ENCODE measurements at places on chromosomes 12 and 14.
A peak's percentile ranks its signal among the peaks of the same experiment; 100 is the strongest.

GRCh38 chr14:76541594-76542219 lies 165.8 kb downstream of the ESRRB start:
- H3K27ac ChIP-seq, result no peak overlapping the region
- H3K27me3 ChIP-seq, result peaks cover 9% of the 10 kb centered on the region
- no peaks in the 10 kb centered on the region for H3K36me3 ChIP-seq
- H3K4me1 ChIP-seq, result no peaks in the 10 kb centered on the region

- no peak overlapping the region for H3K4me3 ChIP-seq
- H3K27me3 ChIP-seq, result no peaks in the 10 kb centered on the region
- H3K36me3 ChIP-seq, result no peaks in the 10 kb centered on the region
- no peak overlapping the region for H3K27ac ChIP-seq
- no peaks in the 10 kb centered on the region for H3K4me1 ChIP-seq
These were observed 791.0 kb downstream of the TMTC2 start for GRCh38 chr12:83477696-83478095.

DNA sequence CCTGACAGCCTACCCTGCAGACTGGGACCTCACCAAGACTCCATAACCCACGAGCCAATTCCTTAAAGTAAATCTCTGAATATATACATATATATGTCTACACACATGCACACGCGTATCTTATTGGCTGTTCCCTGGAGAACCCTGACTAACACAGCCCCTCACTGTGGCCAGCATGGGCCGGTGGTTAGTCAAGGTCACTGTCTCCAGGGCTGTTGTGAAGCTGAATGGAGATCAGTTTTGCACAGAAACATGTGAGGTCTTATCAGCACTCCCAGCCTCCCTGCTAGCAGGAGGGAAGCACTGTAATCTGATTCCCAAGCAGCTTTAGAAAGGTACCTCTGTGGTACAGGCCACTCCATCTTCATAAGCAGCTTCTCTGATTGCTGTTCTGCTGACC lies 46.6 kb upstream of the PLEKHG6 start:
- H3K4me3 ChIP-seq, result no peak overlapping the region
- H3K27me3 ChIP-seq, result peaks cover 4% of the 10 kb centered on the region
- no peaks in the 10 kb centered on the region for H3K36me3 ChIP-seq
- peaks cover 16% of the 10 kb centered on the region for H3K4me1 ChIP-seq
- no peak overlapping the region for H3K27ac ChIP-seq

GRCh38 chr12:90253674-90254181 lies 545.1 kb upstream of the ATP2B1 start:
- no peak overlapping the region for H3K4me3 ChIP-seq
- H3K27ac ChIP-seq, result no peak overlapping the region
- no peaks in the 10 kb centered on the region for H3K36me3 ChIP-seq
- peak; percentile 60 for DNase-seq

DNA sequence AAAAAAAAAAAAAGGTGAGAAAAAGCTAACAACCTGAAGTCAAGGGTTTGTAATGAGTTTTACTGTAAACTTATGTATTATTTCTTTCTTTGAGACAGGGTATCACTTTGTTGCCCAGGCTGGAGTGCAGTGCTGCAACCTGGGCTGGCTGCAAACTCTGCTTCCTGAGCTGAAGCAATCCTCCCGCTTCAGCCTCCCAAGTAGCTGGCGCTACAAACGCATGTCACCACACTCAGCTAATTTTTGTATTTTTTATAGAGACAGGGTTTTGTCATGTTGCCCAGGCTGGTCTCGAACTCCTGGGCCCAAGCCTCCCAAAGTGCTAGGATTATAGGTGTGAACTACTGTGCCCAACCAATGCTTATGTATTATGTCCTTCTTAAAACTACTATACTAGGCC lies 9.2 kb downstream of the ATF7 start:
- H3K4me1 ChIP-seq, result peaks cover 33% of the 10 kb centered on the region
- no peak for DNase-seq
- H3K36me3 ChIP-seq, result peaks cover 14% of the 10 kb centered on the region
- H3K27me3 ChIP-seq, result no peaks in the 10 kb centered on the region

DNA sequence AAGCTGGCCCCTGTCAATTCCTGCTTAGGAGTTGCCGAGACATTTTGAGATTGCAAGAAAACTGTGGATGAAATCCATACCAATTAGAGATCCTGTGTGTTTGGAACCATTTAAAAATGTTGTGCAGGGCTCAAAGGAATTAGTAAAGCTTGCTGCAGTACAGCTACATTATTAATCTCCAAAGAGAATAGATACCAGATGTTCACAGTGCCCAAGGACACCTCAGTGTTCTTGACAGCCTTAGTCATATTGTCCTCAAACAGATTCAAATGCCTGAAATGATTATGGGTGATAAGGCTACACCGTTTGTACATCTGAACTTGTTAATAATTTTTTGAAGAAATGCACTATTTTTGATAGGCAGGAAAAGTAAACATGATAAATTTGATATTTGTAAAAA lies 164.6 kb downstream of the MSRB3 start:
- no peak overlapping the region for H3K4me3 ChIP-seq
- no peak overlapping the region for H3K27ac ChIP-seq
- H3K4me1 ChIP-seq, result no peaks in the 10 kb centered on the region
- no peaks in the 10 kb centered on the region for H3K36me3 ChIP-seq

DNA sequence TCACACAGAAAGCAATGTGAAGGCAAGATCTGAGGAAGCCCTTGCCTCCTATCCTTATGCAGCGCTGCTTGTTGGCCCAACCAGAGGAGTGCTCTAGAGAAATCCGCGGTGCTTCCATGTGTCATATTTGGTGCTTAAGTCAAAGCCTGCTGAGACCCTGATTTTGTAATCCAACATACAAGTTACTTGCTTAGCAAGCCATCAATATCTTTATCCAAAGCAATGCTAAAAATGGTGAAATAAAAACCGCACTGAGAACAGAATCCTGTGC lies 250.0 kb downstream of the MED13L start:
- H3K27ac ChIP-seq, result peak overlapping the region; percentile 69
- DNase-seq, result no peak
- no peak overlapping the region for H3K4me3 ChIP-seq
- peaks cover 38% of the 10 kb centered on the region for H3K4me1 ChIP-seq
- H3K36me3 ChIP-seq, result peaks cover 7% of the 10 kb centered on the region

DNA sequence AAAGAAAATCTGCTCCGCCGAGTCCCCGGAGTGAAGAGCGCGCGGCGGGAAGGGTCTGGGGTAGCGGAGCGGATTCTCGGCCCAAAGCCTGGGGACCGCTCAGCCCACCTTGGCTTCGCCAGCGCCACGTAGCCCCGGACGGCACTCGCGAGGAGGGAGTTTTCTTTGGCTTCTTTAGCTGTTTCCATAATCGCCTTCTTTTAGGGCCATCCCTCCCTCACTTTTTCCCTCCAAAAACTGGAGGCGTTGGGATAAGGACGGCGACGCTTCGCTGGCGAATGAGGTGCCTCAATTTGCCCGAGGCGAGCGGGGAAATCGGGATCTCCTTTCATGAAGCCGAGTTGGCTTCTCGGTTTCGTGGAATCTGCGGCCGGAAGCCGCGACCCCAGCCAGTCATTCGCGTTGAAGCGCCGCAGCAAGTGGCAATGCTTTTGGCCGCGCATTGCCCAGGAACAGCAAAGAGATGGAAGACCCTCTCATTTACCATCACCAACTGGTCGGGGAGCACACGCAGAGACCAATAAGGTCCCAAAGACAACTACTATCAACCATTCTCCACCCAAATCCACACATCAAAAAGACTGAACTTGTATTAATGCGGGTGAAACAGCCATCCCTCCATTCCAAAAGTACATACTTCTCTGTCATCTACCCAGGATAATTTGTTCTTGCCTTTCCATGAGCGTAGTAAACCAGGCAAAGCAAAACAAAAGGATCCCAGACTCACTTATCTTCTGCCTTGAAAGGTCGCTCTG lies 8.4 kb upstream of the SIX1 start:
- peaks cover 78% of the 10 kb centered on the region for H3K27me3 ChIP-seq
- no peak overlapping the region for H3K27ac ChIP-seq
- H3K4me1 ChIP-seq, result peaks cover 41% of the 10 kb centered on the region
- peak overlapping the region; percentile 74 for H3K4me3 ChIP-seq
- DNase-seq, result no peak

GRCh38 chr14:25150401-25150800 lies 100.5 kb upstream of the STXBP6 start:
- peaks cover 5% of the 10 kb centered on the region for H3K27me3 ChIP-seq
- no peak overlapping the region for H3K4me3 ChIP-seq
- no peaks in the 10 kb centered on the region for H3K4me1 ChIP-seq
- H3K27ac ChIP-seq, result no peak overlapping the region

DNA sequence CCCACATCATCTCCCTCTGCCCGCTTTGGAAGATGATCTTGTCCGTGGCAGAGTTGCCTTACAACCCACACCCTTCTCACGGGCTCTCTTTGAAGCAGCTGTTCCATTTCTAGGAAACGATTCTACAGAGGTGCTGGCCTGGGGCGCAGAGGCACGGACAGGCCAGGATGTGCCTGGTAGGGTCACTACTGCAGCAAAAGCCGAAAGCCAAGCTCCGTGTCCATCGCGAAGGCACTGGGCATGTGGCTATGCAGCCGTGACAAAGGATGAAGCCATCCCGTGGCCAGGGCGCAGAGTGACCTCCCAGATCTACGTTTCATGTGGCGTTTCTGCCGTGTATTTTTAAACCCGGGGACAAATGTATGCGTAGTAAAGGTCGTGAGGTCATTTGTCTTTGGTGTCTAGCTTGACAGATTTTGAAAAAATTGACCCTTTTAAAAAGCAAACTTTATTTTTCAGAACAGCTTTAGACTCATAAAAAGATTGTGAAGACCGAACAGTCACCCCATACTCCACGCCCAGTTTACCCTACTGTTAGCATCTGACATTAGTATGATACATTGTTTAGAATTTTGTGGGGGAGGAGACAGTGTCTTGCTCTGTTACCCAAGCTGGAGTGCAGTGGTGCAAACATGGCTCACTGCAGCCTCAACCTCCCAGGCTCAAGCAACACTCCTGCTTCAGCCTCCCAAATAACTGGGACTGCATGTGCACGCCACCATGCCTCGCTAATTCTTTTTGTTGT lies 40.4 kb upstream of the NCOR2 start:
- no peak overlapping the region for H3K4me3 ChIP-seq
- peaks cover 23% of the 10 kb centered on the region for H3K4me1 ChIP-seq

DNA sequence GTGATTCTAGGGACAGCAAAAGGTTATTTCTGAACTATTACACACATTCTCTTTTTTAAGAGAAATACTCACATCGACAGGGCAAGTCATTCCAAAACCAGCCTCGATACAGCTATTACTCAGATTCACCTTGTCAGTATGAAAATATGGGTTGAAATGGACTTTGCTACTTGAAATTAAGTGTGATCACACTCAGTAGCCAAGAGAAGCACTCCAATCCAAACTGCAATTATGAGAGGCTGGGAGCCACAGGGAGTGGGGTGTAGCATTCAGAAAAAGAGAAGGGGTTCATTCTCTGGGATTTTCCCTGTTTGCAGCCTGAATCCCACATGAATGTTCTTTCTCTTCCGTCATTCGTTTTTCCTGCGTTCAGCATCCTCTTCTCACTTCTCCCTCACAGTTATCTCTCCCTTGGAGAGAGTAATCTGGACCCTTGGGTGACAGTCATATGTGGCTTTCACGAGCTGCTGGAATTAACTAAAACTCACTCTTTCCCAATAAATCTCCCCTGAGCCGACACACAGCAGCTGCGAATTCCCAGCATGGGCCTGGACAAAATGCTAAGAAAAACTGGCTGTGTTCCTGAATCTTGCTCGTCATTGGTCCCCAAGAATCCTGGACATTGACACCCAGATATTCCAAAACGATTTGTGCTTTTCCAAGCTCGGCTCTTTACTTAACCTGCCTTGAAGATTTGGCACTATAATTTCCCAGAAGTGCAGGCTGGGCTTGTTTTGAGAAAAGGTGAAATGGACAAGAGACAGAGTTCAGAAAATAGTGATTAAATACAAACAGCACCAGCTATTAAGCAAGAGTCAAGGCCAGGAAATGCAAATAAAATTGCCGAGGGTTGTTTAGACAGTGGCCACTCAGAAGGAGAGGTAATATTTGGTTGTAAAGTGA lies 199.5 kb upstream of the PLEKHG7 start:
- no peaks in the 10 kb centered on the region for H3K27me3 ChIP-seq
- H3K36me3 ChIP-seq, result peaks cover 4% of the 10 kb centered on the region
- H3K4me3 ChIP-seq, result peak overlapping the region; percentile 28

GRCh38 chr14:61570549-61571290 lies 124.6 kb upstream of the HIF1A start:
- H3K27me3 ChIP-seq, result no peaks in the 10 kb centered on the region
- peak overlapping the region; percentile 78 for H3K27ac ChIP-seq
- peaks cover 68% of the 10 kb centered on the region for H3K4me1 ChIP-seq
- H3K4me3 ChIP-seq, result no peak overlapping the region
- DNase-seq, result no peak
- peaks cover 10% of the 10 kb centered on the region for H3K36me3 ChIP-seq

DNA sequence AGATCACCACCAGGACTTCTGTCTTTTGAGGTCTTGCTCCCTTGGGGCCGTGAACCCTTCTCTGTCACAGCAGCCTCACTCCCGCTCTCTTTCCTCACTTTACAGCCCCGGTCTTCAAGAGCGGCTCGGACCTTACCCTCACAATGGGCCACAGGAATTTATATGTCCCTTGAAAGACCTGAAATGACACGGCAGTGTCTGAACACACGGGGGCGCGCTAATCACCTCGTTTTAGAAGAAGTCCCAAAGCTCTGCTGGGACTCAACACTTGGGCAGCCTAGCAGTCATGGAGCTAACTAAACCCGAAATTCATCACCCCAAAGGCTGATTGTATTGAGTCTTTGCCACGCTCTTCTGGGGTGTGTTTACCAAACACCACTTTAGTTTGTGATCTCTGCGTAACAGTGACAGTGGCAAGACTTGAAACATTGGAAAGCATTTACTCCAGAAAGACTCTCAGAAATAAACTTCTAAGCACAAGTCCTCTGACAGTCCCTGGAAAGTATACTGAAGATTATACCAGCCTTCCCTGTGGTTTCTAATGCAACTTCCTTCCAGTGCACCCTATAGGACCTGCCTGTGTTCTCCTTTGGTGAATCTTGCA lies 29.0 kb downstream of the SERPINA11 start:
- no peaks in the 10 kb centered on the region for H3K4me1 ChIP-seq
- peak; percentile 76 for DNase-seq
- H3K27ac ChIP-seq, result no peak overlapping the region
- H3K36me3 ChIP-seq, result no peaks in the 10 kb centered on the region

DNA sequence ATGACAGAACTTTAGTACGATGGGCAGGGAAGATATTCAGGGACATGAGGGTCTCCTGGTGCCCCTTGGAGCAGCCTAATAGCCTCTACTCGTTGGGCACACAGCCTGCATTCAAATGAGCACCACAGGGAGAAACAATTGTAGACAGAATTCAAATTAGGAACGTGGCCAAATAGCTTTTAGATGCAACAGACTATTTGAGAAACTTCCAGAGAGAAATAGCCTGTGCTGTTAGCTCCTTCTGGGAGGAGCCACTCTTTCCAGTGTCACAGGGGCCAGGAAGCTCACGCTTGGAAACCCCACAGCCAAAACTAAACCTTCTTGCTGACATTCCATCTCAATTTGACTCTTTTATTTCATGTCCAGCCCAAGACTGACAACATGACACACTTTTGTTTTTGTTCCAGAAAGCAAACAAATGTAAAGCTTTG lies 114.5 kb downstream of the RPAP3 start:
- no peak overlapping the region for H3K4me3 ChIP-seq
- peaks cover 1% of the 10 kb centered on the region for H3K27me3 ChIP-seq
- H3K4me1 ChIP-seq, result peaks cover 5% of the 10 kb centered on the region
- no peak for DNase-seq
- no peaks in the 10 kb centered on the region for H3K36me3 ChIP-seq

- H3K4me3 ChIP-seq, result no peak overlapping the region
- H3K27ac ChIP-seq, result peak overlapping the region; percentile 1
- peaks cover 20% of the 10 kb centered on the region for H3K36me3 ChIP-seq
- H3K27me3 ChIP-seq, result no peaks in the 10 kb centered on the region
- H3K4me1 ChIP-seq, result peaks cover 12% of the 10 kb centered on the region
These were observed 69.4 kb downstream of the ATXN2 start for GRCh38 chr12:111529424-111530368.

GRCh38 chr12:25745281-25745680 lies 192.2 kb upstream of the LMNTD1 start:
- DNase-seq, result no peak
- H3K36me3 ChIP-seq, result no peaks in the 10 kb centered on the region
- H3K27me3 ChIP-seq, result no peaks in the 10 kb centered on the region
- H3K4me1 ChIP-seq, result no peaks in the 10 kb centered on the region
- no peak overlapping the region for H3K4me3 ChIP-seq
